PC-9 (cell line): ENCODE measurements at places on chromosomes 1 and 21. TPM values are rescaled to one million over a fixed set of nuclear protein-coding genes. Genes with fewer than 3 reads are reported as not detected.

DNA sequence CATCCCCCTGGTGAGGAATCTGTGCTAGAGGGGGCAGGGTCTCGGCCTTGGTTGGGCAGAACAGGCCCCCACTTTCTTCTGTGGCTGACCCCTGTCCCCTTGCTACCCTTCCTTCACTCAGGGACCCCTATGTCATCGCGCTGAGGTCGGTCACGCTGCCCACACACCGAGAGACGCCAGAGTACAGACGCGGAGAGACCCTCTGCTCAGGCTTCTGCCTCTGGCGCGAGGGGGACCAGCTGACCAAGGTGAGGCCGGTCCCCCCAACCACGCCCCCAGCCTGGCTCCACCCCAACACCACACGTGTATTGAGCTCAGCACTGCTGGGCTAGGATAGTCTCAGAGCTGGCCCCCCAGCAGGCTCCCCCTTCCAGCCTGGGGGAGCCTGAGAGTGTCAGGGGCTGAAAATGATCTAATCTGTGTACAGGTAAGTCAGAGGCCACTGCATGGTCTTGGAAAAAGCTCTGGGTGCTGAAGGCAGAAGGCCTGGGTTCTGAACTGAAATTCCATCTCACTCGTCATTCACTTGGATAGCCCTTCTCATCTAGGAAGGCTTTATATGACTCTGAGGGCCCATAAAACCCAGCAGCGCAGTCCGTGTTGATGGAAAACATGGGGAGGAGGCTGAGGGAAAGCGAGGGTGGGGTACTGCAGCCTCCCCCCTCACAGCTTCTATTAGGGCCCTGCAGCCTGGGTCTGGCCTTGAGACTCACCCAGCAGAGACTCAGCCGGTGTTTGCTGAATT is 15.3 kb downstream of the FAM151A start:
- DNase-seq: no peak

DNA sequence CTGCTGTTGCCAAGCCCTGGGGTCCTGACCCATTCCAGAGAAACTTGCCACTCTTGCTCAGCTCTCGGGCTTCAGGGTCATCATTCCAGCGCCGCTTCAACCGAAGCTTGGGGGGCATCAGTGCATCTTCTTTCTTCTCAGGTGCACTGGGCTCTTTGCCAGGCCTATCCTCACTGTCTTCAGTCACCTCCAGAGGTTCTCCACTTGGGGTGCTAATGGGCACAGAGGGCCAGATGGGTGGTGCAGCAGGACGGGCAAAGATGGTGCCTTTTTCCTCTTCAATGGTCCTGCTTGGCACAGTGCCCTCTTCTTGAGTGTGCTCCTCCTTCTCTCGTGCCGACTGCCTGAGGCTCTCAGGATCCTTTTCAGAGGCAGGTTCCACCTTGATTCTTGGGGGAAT is 13.3 kb downstream of the ETV3 start:
- no peak for DNase-seq

DNA sequence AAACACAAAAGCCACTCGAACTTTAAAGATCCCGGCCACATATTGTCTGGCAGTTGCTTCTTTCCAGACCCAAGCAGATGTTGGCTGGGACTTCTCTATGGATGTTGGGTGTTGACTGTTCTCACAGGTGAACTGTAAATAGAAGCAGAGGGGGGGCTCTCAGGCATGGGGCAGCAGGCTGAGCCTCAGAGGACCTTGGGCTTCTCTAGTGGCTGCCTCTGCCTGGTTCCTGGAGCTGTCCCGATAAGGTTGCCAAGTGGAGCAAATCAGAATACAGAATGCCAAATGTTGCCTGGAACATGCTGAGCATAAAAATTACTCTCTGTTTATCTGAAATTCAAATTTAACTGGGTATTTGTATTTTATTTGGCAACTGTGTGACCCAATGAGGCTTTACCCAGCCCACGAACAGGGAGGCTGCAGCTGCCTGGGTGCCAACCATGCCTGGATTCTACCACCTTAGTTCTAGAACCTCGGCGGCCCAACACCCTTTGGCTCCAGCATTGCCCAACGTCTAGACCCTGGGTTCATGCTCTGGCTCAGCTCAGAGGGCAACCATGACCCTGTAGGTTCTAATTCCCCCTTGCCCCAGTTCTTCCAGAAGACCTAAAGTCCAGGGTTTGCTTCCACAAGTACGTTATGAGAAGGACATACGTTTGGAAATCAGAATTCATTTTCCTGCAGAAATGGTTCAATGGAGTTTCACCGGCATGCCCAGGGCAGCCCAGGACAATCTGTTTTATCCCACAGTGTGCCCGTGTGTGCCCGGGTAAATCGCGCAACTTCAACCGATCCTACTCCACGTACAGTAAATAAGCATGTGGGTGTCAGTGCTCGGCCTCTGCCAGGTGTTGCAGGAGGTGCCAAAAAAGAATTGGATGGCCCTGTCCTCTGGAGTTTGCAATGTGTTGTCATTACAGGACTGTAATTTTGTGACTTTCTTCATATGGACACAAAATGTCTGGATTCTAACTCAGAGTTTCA is 5.4 kb upstream of the SLC45A1 start:
- DNase-seq: no peak

GRCh38 chr1:172599912-172600311 is 59.0 kb upstream of the FASLG start:
- no peak for DNase-seq

GRCh38 chr1:94250341-94250740 is 13.0 kb upstream of the ARHGAP29 start:
- peak; percentile 67 for DNase-seq

GRCh38 chr21:39632796-39633442 is 20.2 kb downstream of the B3GALT5 start:
- DNase-seq: peak; percentile 45

DNA sequence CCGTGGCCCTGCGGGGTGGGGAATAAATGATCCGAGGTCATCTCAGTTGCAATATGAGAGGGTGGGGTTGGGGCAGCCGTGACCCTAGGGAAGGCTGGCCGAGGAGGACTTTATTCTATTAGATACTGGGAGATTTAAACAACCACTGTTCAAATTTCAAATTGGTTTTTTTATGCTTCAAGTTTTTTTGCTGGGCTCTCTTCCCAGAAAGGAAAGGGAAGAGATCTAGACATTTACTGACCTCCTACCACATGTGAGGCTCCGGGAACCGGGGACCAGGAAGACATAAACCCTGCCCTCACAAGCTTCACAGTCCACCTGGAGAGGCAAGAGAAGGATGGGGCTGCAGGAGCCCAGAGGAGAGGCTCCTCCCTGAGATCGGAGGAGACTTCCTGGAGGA is 207.3 kb downstream of the FOXD2 start:
- DNase-seq: no peak

GRCh38 chr1:50667272-50667671 is 244.0 kb upstream of the DMRTA2 start:
- no peak for DNase-seq

GRCh38 chr1:54353959-54354358 is 52.2 kb downstream of the SSBP3 start:
- DNase-seq: no peak

- no peak for DNase-seq
Measured at GRCh38 chr1:109659997-109660690, 4.2 kb downstream of the GSTM4 start.

GRCh38 chr21:46316708-46317324 is 6.9 kb downstream of the C21orf58 start:
- no peak for DNase-seq

DNA sequence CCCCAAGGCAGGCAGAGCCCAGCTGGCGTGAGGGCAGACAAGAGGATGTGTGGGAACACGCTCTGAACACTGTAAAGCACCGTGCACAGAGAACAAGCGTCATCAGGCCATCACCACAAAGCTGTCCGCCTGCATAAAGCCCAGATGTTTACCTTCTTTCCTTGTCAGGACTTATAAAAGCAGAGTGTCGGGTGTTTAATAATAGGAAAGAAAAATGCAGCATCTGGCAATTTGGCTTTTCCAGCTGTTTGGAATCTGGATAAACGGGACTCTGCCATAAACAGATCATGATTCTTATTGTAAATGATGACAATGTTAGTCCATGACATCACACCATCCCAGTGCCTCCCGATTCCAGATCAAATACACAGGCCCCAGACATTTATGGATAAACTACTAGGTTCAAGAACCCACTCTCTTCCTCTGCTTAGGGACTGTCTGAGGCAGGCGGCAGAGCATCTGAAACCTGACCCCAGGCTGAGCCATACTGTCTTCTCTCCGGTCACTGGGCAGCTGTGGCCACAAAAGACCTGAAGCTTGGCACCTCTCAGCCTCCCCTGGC is 4.2 kb downstream of the GLIS1 start:
- DNase-seq: no peak

DNA sequence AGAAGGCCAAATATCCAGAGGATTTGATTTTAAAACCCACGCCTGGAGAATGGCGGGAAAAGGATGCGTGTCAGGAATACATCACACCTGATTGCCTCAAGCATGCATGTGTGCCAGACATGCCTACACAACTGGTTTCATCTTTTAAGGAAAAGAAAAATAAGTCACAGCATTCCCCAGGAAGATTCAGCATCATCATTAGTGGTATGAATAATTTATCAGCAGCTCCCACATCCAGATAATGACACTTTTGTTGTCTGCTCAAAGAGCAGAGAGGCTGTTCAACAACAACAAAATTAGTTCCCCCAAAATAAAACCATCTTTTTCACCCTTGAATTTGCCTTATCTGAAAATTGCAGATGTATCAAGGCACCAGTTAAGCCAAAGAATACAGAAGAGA is 328.6 kb upstream of the C1orf87 start:
- DNase-seq: no peak

DNA sequence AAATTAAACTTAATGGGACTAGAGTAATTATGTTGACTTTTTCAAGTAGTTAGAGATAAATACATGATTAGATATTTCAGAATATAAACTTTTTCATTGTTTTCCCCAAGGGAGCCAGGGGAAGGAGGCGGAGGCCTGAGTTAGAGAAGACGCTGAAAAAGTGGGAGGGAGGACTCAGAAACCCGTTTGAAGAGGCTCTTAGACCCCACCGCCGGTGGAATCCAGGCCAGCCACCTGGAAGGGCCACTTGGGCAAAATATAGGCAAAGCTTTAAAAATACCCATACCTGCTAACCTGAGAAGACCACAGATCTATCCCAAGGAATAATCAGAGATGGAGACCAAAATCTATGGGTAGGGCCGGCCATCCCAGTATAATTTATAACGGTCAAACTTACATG is 242.6 kb downstream of the PTPRU start:
- no peak for DNase-seq

DNA sequence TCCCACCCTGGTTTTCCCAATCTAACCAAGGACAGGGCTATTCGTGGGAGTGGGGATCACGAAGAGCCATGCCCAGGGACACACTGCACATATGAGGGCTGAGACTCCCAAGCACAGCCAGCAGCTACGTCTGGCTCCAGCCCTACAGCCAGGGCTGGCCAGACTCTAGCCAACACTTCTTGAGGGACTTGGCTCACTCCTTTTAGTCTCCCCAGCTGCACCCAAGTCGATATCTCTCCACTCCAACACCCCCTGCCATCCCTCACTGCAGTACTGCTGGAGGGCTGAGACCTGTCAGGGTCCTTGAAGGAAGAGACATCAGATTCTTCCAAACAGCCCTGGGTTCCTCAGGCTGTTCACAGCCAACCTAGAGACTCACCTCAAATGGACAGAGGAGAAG is 62.6 kb downstream of the CD46 start:
- DNase-seq: no peak

DNA sequence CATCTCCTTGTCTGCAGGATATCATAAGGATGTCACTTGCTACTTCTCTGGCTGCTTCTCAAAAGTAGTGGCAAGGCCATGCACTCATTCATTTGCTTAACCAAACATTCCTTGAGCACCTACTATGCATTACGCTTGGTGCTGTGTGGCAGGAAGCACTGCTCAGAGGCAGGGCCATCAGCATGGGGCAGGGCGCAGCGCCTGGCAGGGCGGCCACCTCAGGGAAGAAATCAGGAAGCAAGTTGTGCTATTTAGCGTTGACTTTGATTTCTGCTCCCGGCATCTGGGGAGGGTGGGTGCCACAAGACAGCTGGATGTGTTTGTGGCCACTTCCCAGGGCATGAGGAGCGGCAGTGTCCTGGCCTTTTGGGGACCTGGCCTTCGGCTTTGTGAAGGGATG is 27.9 kb downstream of the PROK1 start:
- no peak for DNase-seq

DNA sequence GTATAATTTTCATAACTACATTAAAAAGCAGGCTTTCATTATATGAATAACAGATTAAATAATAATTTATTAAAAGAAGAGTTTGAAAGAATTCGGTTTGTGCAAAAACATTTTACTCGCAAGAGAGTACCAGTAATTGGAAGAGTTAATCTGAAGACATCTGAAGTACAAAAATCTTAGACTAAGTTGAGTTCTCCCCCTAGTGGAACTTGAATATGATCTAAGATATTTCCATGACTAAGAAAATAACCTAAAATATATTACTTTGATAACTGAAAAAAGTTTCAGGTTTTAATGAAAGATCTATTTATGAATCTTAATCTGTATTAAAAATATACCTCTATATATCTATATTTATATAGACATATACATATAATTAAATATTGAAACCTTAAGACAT is 112.5 kb upstream of the GFI1 start:
- DNase-seq: peak; percentile 50

GRCh38 chr21:29085106-29085752 is 11.8 kb upstream of the CCT8 start:
- DNase-seq: no peak

GRCh38 chr1:175174309-175175102 is 18.1 kb downstream of the KIAA0040 start:
- DNase-seq: no peak

DNA sequence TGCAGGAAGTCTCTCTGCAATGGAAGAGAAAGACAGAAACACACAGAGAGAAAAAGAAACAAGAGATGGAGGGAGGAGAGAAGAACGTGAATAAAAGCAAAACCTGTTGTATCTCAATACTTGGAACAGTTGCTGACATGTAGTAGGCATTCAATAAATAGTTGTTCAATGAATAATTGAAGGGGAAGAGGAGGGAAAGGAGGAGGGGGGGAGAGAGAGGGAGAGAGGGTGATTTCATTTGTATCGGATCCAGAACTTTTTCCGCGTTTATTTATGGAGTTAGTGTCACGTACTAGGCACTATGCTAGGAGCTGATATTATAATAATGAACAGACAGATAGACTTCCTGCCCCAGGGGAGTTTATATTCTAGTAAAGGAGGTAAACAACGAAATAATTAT is 144.1 kb downstream of the OMA1 start:
- DNase-seq: no peak

- no peak for DNase-seq
Measured at GRCh38 chr21:42548687-42549406, 35.2 kb downstream of the SLC37A1 start.

- no peak for DNase-seq
Measured at GRCh38 chr1:15249081-15249480, 2.1 kb downstream of the FHAD1 start.

Gene ETS2
- total RNA-seq: 20.4 and 25.2 TPM in 2 replicates

Gene SPATA46
- not detected in 2 replicates for total RNA-seq

Gene CDA
- total RNA-seq: 41.9 and 56.6 TPM in 2 replicates

Gene TRIM67
- not detected in 2 replicates for total RNA-seq

Gene KDF1
- 20.5 and 21.3 TPM in 2 replicates for total RNA-seq

Gene LCE1D
- not detected in 2 replicates for total RNA-seq

Gene TMEM69
- 25.5 and 49.4 TPM in 2 replicates for total RNA-seq
